Stimulated activated CD8-positive, alpha-beta memory T cell treated with anti-CD3 and anti-CD28 coated beads, Interleukin-2, amount 100 ng/mL, for 1 hour (primary cell): ENCODE measurements at places on chromosomes 1 and 21.

GRCh38 chr1:115702959-115703358, 61.2 kb downstream of the VANGL1 start:
- DNase-seq, result no peak

DNA sequence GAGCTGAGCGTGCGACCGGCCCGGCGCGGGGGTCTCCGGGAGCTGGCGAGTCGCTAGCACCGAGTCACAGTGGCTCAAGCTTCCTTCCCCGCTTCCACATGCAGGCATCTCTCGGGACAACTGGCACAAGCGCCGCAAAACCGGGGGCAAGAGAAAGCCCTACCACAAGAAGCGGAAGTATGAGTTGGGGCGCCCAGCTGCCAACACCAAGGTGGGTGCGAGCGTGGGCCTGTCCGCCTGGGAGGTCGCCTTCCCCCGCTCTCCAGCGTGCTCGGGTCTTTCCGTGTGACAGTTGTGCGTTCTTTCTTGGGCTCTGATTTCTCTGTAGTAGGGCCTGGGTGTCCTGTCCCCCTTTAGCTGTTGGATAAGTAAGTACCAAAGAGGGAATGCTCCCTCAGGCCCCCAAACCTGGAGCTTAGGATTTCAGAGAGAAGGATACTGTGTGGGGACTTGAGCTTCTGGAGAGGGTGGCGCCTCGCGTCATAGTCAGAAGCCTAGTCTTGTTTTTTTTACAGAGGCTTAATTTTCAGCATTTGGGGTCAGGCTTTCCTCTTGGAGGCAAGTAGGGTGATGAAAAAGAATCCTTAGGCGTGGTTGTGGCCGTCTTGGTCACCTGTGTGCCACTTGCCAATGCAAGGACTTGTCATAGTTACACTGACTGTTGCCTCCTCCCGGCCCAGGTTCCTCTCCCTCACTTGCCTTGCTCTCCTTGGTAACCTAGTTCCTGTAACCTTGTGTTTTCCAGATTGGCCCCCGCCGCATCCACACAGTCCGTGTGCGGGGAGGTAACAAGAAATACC, 790 bp downstream of the RPS8 start:
- DNase-seq, result no peak

DNA sequence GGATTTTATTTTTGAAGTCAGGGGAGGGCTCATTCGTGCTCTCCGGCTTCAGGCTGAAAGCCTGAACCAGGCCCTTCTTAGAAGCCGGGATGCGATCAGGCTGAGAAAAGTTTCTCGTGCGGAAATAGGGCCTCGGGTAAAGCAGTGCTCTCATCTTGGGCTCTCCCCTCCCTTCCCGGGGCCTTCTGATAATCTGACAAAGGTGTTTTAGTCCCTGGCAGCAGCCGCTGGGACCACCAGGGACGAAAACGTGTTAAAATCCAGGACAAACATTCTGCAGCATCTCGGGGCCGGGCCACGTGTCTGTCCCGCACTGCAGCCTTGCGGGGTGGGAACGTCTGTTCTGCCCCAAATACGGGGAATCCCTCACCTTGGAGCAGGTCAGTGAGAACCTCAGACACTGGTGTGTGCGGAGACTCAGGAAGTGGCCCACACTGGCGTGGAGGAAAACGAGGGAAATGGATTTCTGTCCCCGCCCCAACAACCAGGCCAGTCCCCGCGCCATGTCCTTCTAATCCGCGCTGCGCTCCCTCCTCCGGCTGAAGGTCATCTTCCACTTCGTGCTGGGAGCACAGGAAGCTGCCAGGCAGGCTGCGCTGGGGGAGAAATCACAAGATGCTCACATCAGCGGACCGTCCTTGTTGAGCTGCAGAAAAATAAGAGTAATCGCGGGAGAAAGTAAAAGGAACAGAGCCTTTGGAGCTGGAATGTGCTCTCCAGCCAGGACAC, 16.6 kb upstream of the AJAP1 start:
- DNase-seq, result no peak

DNA sequence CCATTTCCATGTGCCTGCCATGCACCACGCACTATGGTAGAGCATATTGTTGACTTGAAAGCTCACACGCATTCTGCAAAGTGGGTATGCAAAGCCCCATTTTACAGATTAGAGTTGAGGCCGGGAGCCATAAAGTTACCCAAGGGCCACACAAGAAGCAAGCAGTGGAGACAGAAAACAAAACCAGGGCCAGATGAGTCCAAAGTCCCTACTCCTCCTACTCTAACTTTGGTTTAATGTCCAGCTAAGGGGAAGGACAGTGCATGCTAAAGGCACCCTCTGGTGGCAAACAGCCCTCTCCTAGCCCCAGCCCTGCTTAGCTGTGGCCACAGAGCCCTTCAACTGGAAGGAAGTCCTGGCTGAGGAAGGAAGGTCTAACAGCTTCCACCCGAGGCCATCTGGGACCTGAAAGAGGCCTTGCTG, 74.9 kb downstream of the SLC66A1 start:
- DNase-seq, result no peak

DNA sequence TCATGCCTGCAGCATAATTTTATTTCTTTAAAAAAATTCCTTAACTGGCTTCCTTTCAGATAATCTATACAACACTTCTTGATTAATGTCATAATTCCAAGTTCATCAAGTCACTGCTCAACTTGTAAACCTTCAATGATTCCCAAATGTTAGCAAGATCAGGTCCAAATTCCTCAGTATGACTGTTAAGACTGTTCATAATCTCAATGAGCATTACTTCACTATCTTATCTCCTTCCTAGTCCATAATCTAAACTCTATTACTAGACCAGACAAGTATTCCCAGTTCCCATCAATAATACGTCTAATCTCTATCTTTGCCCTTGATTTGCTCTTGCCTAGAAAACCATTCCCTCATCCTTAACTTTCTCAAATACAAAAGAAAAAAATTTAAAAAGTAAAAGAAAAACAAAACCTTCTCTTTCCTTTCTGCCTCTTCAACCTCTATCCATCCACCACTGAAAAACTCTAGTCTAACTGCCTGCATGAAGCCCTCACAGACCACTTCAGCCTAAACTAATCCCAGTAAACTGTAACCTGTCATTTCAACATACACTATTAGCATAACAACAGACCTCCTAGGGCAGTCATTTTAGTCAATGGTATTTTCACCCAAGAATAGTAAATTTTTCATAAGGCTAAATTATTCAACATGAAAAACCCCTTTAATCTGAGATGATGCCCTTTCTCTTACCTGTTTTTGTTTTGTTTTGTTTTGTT, 15.5 kb downstream of the LUZP1 start:
- no peak for DNase-seq

- DNase-seq, result no peak
These were observed 80.3 kb downstream of the NENF start for GRCh38 chr1:212512816-212513559.

- no peak for DNase-seq
These were observed 625 bp upstream of the DARS2 start for GRCh38 chr1:173823781-173824314.

DNA sequence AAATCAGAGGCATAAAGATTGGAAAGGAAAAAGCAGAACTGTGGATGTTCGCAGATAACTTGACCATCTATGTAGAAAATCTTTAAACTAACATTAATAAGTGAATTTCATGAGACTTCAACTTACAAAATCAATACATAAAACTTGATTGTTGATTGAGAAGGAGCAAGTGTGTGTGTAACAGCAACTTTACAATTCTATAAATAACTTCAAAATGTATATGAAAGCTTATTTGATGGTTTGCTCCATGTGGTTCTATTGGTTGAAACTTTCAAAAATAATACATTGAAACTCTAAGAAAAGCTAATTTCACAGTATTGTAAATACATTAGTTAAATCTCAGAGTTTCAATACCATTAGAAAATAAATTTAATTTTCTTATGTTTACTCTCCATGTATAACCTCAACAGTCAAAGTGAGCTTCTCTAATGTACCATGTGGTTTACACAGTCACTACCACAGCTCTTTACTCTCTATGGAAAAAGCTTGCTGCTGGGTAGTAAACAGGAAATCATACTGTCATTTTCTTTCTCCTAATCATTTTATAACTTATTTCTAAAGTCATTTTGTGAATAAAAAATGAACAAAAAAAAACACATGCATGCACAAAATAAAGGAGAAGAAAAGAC, 12.0 kb downstream of the AKT3 start:
- DNase-seq, result no peak
